ENCODE measurements at places on chromosomes 4 and X. TPM values are rescaled to one million over a fixed set of nuclear protein-coding genes. Genes with fewer than 3 reads are reported as not detected.

Gene UCP1
- total RNA-seq, result not detected

Gene CXCL5
- not detected for total RNA-seq

Gene ADRA2C
- 8.9 TPM for total RNA-seq

Gene VEGFD
- 6.3 TPM for total RNA-seq

Gene MAGEA9B
- total RNA-seq, result not detected

Gene DDIT4L
- 2.4 TPM for total RNA-seq

Gene S100P
- not detected for total RNA-seq

Gene LONRF3
- total RNA-seq, result 12.6 TPM
